Activated T-cell treated with anti-CD3 and anti-CD28 coated beads, Interleukin-2, amount 50 U/mL, for 72 hours (primary cell): ENCODE measurements at places on chromosomes 4 and X. TPM values are rescaled to one million over a fixed set of nuclear protein-coding genes. Genes with fewer than 3 reads are reported as not detected.

PWWP3B gene
- not detected for total RNA-seq

FAM50A gene
- total RNA-seq = 49.6 TPM

SPANXD gene
- not detected for total RNA-seq

BTK gene
- total RNA-seq = 1.7 TPM

DMRTC1B gene
- 0.30 TPM for total RNA-seq

DNA sequence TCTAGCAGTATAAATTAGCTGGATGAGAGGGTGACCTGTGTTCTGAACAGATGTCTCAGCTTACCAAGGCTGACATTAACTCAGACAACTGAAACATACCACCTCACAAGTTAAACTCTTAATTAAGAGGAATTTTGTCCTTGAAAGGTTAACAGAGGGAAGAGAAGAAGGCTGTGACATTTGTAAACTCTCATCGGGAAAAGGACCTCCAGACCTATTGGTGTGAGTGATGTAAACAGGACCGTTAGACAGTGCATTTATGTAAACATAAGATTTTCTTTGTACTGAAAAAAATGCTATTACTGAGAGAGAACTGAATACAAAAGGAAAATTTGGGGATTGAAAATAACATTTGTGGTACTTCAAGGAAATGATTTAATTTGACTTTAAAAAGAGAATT is 308.4 kb upstream of the DIAPH2 start:
- DNase-seq = no peak

DNA sequence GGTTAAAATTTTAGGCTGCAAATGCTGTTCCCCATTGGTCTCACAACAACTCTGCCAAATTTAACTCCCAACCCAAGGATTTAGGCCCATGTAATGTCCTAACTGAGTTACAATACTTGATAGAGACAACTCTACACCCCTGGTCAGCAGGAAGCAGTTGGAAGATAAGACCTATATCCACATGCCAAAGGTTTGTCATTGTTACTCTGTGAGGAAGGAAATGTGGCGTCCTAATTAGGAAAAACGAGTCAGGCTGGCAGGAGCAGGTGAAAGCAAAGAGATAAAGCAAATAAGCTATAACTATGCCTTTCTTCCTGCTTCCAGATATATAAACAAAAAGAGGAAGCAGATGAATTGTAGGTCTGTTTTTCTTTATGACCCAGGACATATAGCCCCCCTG is 69.1 kb downstream of the SPIN4 start:
- no peak for DNase-seq

DNA sequence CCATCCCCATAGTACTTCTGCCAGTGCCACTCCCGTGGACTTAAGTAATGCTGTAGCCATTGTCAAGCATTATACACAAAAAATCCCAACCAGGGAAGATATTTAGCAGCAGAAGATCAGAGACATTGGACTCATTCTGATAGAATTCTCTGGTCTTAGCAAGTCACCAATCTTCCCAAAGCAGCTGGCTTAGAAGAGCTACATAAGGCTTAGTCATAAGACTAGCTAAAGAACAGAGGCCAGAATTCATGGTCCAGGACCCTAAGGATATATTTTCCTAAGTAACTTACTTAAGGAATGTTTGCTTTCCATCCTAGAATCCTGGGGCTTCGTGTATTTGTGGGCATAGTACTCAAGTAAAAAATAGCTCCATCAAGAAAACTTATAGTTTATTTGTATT is 100.3 kb upstream of the SLIT2 start:
- no peak for DNase-seq

- no peak for DNase-seq
These were observed 54.5 kb downstream of the RS1 start for GRCh38 chrX:18617407-18617750.

GRCh38 chrX:154002215-154002719 is 17.4 kb downstream of the IRAK1 start:
- peak; percentile 64 for DNase-seq

- no peak for DNase-seq
These were observed 243.4 kb upstream of the STS start for GRCh38 chrX:6904156-6904555.

DNA sequence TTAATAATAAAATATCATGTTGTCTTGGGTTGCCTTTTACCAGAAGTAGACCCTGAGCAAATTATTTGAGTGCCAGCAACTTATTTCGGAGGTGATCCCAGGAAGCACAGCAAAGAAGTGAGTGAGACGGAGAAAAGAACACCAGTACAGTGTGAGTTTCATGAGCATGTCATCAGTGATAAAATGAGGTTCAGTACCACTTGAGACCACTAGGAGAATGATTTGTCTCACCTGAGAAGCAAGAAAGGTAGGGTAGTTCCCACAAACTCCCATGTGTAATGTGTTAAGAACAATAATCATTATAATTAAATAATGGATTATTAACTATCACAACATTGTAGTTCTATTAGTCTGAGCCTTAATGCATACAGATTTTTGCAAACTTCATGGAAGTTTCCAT is 112.8 kb upstream of the DMD start:
- DNase-seq = no peak

DNA sequence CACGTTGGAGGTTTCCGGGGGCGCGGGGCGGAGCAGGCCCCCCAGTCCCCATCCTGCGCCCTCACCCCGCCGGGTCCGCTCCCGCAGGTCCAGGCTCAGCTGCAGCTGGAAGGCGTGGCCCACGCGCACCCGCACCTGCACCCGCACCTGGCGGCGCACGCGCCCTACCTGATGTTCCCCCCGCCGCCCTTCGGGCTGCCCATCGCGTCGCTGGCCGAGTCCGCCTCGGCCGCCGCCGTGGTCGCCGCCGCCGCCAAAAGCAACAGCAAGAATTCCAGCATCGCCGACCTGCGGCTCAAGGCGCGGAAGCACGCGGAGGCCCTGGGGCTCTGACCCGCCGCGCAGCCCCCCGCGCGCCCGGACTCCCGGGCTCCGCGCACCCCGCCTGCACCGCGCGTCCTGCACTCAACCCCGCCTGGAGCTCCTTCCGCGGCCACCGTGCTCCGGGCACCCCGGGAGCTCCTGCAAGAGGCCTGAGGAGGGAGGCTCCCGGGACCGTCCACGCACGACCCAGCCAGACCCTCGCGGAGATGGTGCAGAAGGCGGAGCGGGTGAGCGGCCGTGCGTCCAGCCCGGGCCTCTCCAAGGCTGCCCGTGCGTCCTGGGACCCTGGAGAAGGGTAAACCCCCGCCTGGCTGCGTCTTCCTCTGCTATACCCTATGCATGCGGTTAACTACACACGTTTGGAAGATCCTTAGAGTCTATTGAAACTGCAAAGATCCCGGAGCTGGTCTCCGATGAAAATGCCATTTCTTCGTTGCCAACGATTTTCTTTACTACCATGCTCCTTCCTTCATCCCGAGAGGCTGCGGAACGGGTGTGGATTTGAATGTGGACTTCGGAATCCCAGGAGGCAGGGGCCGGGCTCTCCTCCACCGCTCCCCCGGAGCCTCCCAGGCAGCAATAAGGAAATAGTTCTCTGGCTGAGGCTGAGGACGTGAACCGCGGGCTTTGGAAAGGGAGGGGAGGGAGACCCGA is 14.0 kb downstream of the SHOX start:
- no peak for DNase-seq

DNA sequence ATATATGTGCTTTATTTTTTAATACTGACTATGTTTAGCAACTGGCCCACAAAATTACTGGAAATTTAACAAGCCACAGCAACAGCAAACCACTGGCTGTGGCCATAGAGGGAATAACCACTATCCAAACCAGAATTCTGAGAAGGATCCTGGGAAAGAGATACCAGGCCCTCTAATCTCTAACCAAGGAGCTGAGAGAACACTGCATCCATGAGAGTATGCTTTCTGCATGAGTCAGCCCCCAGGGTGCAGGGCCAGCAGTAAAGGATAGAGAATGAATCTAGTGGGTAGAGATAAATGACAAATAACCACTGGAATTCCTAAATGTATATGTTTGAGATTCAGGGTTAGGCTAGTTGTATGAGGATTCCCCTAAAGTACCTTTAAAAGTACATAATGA is 221.8 kb downstream of the KIT start:
- no peak for DNase-seq

DNA sequence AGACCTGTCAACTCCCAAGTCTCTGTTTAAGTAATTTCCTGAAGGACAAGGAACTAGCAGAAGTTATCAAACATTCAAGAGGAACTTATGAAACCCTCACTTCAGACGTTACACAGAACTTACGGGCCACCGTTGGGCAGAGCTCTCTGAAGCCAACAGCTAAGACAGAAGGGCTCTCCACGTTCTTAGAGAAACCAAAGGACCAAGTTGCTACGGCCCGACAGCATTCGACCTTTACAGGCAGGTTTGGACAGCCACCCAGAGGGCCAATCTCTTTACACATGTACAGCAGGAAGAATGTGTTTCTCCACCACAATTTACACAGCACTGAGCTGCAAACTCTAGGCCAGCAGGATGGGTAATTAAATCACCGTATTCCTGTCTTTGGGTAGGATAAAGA is 705.1 kb upstream of the GRID2 start:
- DNase-seq = no peak

DNA sequence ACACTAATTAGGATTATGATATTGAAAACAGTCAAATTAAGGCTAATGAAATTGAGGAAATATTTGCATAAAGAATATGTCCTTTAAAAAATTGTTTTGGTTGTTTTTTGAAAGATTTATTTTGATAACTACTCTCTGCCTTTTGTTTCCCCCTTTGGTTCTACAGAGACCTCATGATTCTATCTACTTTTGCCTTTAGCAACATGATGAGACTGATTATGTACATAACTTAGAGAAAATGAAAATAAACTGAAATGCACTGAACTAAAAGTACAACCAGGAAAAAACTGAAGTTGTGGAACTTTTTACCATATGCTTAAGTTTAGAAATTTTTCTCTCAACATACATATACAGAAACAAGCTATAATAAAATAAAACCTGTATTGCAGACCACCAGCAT is 21.4 kb downstream of the EXOC1 start:
- DNase-seq = no peak

DNA sequence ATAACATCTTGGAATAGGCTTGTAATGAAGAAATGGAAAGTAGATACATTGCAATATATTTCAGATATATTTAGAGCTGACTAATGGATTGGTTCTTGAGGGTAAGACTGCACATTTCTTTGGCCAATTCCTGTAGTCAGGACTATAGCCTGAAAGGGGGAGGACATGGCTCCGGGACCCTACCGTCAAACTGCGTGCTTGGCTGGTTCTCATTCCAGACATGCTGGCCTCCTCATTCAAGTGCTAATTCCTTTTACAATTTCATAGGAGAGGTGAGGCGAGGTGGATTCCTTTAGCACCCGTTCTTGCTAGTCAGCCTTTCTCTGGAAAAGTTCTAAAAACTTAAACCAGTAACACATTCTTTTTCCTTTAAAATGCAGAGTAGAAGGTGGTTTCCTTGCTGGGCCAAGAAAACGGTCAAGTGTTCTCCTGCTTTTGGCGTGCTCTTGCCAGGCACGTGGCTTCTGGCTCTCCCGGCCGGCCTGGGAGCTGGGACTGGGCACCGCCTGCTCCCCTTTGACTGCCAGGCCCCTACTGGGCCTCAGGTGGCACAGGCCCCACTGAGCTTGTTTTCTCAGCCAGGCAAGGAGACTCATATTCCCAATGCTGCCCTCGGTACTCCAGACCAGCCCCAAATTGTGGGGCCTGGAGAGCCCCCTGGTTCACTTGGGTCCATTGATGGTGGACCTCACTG is 167.2 kb downstream of the STK32B start:
- DNase-seq = no peak

- DNase-seq = no peak
These were observed 283.6 kb downstream of the GALNTL6 start for GRCh38 chr4:172096786-172097185.
